Germinal center (tissue), 1 donor: ENCODE measurements at places on chromosomes 6 and 20.

GRCh38 chr6:170251776-170252571 lies 38.9 kb downstream of the DLL1 start:
- no peak for DNase-seq

DNA sequence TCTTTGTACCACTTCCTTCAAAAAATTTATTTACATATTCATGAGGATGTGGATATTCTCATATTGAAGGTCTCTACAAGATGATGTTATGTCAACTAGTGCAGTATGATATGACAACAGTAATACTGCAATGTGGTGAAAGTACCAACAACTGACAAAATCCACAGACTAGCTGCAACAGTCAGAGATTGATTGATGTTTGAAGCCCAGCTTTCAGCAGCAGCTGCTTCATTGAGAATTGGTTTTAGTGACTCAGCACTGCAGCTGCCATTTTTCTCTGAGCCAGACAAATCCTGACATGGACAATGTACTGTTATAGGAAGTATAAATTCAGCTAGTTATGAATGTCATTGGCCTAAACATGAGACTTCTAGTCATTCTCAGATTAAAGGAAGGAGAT lies 53.8 kb downstream of the PKIB start:
- no peak for DNase-seq

DNA sequence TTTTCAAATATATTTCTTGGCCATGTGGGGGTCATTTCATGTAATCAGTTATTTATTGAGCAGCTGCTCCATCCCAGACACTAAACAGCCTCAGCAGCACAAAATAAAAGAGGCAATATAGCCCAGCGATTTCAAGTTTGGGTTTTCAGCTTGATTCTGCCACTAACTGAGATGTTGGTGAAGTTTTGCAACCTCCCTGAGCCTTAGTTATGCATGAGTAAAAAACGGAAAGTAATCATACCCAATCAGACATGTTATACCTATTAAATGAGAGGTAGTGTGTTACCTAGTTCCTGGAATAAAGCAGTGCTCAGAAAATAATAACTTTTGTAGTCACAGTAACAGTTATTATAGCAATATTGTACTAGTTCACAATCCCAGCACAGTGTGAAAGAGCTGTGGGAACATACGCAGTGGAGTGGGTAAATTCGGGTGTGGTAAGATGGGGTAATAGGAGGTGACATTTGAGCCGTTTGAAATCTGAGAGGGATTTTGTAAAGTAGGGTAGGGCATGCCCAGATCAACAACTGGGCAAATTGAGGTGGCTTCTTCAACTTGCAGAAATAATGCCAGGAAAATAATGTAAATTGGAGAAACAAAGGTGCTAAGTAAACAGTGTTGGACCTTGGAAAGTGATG lies 1.5 kb downstream of the SLC9A8 start:
- DNase-seq = no peak

- no peak for DNase-seq
Observed at GRCh38 chr20:20490673-20491072, 122.8 kb downstream of the INSM1 start.

DNA sequence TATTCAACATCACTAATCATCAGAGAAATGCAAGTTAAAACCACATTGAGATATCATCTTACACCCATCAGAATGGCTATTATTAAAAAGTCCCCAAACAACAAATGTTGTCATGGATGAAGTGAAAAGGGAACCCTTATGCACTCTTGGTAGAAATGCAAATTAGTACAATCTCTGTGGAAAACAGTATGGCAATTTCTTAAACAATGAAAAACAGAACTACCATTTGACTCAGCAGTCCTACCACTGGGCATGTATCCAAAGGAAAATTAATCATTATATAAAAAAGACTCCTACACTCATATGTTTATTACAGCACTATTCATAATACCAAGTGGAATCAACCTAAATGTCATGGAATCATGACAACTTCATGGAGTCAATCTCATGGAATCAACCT lies 611.3 kb upstream of the GJE1 start:
- no peak for DNase-seq

DNA sequence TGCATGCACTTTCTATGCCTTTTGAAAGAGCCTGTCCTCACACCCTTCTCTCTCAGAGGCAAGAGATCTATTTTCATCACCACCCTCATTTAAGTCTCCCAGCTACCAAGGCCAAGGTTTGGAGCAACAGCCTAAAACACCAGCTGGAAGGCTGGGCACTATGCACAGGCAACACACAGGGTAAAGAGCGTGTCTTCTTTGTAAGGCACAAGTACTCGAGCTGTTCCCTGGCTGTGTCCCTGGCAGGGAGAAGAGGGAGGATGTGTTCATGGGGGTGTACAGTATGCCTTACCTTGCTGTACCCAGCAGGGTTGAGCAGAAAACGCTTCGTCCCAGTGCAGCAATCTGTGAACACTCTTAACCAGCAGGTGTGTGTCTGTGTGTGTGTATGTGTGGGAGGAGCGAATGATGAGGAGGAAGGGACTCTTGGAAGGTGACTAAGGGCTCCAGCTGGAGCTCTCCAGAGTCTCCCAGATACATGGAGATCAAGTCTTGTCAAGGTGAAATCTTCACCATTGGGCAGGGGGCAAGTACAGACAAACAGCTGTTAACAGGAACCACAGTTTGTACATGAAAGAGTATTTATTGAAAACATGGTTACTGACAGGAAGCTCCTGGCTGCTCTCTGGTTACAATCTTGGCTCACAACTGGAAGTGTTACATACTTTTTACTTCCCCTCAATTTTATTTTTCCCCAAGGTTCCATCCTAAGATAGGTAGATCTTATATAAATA lies 40.8 kb downstream of the ELMO2 start:
- no peak for DNase-seq

DNA sequence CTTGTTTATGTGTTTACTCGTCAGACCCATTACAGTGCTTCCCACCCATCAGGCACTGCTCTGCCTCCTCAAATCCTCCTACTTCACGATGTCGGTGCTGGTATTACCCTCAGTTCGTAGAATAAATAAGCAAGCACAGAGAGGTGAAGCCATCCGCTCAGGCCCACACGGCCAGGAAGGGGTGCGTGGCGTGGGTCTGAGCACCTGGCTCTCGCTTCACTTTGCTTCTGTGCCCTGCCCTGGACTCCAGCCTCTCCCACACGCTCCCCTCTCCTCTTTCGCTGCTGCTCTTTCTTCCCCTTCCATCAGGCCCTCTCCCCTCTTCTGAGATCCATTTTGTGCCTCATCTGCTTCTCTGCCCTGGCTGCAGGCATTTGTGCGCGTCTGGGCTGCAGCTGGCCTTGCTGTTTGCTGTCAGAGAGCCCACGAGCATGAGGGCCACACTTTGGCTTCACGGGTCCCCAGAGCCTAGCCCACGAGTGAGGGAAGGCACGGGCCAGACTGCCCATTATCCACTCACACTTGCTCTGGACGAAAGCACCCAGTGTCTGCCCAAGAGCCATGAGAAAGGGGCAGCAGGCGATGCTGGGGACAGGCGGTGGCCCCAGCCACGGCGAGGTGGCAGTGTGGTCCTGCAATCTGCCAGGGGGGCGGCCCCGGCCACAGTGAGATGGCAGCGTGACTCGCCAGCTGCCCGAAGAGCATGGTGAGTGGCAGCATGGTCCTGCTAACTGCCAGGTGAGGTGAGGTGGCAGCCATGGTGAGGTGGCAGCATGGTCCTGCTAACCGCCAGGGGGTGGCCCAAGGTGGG lies 96.2 kb upstream of the MPC1 start:
- no peak for DNase-seq

GRCh38 chr6:163389354-163389753 lies 25.2 kb upstream of the QKI start:
- DNase-seq = no peak

DNA sequence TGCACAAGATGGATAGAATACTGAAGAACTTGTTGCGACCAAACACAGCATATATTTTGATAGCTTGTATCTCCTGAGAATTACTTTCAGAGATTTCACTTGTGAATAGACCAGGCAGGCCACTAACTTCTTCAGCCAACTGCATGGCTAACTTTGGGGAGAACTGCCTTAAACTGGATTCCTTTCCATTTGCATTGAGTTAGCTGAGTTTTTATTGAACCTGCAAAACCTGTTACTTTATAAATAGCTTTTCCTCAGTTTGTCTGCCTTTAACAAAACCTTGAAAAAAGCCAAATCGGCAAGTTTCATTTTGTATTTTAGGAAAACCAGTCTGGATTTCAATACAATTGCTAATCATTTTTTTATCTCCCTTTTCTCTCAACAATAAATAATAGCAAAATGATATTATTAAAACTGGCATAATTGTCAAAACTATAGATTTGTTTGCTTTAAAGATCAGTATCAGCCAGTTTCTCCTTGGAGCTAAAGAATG lies 72.6 kb upstream of the SCGN start:
- no peak for DNase-seq

GRCh38 chr6:128686084-128686483 lies 165.7 kb upstream of the PTPRK start:
- no peak for DNase-seq

DNA sequence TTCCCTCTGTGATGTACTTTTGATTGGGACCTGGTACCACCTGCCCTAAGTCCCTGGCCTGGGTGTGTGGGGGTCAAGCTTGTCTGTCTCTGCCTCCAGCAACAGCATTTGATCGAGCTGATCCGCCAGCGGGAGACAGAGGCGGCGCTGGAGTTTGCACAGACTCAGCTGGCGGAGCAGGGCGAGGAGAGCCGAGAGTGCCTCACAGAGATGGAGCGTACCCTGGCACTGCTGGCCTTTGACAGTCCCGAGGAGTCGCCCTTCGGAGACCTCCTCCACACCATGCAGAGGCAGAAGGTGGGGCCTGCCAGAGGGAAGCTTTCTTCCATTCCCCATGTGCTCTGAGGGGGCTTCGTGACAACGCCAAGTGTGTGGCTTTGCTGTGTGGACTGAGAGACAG lies 5.4 kb downstream of the GID8 start:
- no peak for DNase-seq

DNA sequence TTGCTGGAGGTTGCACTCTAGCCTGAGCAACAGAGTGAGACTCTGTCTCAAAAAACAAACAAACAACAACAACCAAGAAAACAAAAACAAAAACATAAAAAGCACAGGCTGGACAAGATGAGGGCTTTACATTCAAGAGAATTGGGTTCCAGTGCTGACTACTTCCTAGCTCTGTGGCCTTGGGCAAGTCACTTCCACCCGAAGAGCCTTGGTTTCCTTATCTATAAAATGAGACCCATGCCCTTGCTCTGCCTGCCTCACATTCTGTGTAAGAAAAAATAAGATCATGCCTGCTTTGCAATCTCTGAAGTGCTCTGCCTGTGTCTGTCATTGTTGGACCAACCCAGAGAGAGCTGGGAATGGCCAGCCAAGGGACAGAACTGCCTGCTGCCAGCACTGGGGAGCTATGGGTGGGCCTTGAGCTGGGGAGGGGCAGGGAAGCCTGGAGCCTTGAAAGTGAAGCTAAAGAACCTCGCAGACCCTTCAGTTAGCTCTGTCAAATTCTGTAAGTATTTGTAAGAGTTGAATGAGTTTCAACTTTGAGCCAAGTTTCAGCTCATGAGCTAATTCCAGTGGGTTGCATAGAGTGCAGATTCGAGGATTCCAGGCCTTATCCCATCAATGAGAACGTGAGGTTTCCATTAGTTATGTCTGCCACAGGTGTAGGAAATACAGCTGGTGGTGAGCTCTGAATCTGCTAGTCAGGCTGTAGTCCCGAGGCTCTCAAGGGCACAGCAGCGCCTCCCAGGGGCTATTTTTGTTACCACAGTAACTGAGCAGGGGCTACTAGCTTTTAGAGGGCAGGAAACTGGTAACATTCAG lies 93.2 kb downstream of the DLGAP4 start:
- peak; percentile 59 for DNase-seq

GRCh38 chr6:71138376-71138775 lies 150.2 kb upstream of the OGFRL1 start:
- DNase-seq = no peak

DNA sequence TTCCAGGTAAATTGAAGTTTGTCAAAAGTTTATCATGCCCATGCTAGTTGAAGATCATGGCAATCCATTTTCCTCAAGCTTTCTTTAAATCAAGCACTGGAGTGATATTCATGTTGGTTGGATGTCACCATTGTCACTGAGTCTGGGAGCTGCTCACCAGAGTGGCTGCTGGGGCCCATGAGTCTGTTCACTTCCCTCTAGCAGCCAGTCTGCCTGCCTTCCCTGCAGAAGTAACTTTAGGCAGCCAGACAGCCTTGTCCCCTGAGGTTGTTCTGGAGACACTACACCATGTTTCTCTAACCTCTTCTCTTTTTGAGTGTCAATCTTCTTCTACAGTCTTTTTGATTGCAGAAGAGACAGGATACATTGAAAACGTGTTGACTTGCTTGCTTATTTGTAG lies 5.5 kb downstream of the SIRT5 start:
- DNase-seq = no peak

DNA sequence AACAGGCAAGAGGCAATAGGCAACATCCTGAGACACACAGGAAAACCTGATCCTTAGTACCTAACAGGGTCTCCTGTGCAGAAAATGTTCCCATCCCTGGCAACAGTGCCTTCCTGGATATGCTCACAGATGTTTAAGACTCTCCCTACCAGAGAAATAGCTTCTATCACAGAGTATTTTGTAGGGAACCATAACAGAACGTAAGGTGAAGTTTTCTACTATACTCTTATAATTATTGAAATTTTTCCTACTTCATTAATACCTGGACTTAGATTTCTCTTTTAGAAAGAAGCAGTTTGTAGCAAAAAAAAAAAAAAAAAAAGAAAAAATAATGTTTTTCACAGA lies 33.5 kb upstream of the LGSN start:
- no peak for DNase-seq

DNA sequence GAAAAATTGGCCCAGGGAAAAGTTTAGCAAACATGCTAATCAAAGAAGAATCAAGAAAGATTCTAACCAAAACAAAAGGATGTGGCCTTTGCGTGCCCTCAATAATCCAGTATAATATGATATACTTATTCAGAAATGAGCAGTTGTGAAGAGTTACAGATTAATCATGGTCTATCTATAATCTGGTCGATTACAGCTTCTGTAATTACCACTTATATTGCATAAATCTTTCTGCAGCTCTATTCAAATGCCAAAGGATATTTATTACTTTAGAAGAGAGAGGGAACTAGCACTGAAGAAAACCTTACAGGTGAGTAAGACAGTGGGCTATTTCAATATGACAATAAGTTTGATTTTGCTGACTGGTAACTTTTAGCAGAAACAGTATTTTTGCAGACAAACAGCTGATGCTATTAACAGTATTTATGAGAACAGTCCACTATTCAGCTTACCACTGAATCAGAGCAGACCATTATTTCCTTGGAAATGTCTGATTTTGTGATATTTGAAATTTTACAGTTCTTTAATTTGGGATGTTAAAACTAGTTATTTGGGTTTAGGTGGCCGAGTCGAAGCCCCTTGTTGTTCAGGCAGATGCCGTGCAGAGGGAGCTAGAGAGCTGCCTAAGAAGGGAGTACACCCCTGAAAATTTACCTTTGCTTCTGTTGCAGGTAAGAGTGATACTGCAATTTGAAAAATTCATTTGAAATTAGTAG lies 92.2 kb downstream of the CEP57L1 start:
- DNase-seq = peak; percentile 41

- DNase-seq = no peak
Observed at GRCh38 chr6:139871803-139872510, 497.5 kb upstream of the CITED2 start.
